ENCODE measurements at places on chromosomes 5 and 9. TPM values are rescaled to one million over a fixed set of nuclear protein-coding genes. Genes with fewer than 3 reads are reported as not detected.

CFAP90 gene
- total RNA-seq: not detected

RASGEF1C gene
- total RNA-seq: not detected

SNCB gene
- not detected for total RNA-seq

DBH gene
- total RNA-seq: not detected

PCDH1 gene
- total RNA-seq: 0.90 TPM

PCDHB13 gene
- 0.27 TPM for total RNA-seq

ADCY2 gene
- under 0.01 TPM for total RNA-seq

LEAP2 gene
- total RNA-seq: 0.18 TPM

SEMA5A gene
- total RNA-seq: 57.0 TPM

UBAP1 gene
- total RNA-seq: 57.1 TPM

KIF12 gene
- not detected for total RNA-seq

Measured in fibroblast of the aortic adventitia (primary cell).